ENCODE measurements at places on chromosomes 13 and 19.

GRCh38 chr19:42150911-42151361 is 18.7 kb upstream of the POU2F2 start:
- DNase-seq = no peak

DNA sequence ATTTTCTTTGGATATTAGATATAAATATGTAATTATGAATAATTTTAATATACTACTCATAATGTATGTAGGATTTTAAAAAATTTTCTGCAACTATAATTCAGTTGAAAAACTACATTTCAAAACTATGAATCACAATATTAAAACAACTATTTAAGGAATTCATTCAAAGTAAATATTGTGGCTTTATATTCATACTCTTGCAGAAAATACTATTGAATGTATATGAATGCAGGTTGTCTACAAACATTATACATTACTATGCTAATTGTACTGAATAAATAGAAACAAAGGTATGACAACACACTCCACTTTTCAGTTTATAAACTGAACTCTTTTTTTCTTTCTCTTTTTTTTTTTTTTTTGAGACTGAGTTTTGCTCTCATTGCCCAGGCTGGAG is 14.2 kb downstream of the ZNF91 start:
- DNase-seq = no peak

DNA sequence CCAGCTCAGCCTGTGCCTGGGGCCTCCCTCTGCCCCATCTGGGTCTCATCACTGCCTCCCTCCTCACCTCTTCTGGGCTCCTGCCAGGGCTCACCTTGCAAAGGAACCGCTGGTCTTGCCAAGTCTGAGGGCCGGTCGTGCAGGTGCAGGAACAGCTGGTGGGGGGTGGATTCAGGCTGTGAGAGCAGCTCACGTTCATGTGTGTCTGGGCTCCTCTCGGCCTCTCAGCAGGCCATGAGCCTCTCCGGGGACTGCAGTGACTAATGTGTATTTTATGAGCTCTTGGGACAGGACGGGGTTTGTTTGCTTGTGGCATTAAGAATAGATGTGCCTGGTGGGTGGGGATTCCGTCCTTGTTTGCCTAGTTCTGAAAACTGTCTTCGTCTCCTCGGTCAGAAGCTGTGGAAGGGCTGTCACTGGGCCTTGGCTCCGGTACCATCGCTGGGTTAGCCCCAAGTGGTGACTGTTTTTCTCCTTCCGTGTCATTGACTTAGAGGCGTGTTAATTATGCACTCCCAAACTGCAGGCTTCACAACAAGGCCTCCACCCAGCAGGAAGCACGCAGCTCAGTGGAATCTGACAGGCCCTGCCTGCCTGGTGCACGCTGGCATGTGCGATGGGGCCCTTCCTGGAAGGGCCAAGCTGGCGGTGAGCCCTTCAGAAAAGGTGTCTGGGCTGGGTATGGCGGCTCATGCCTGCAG is 77.6 kb downstream of the KDM4B start:
- DNase-seq = no peak

DNA sequence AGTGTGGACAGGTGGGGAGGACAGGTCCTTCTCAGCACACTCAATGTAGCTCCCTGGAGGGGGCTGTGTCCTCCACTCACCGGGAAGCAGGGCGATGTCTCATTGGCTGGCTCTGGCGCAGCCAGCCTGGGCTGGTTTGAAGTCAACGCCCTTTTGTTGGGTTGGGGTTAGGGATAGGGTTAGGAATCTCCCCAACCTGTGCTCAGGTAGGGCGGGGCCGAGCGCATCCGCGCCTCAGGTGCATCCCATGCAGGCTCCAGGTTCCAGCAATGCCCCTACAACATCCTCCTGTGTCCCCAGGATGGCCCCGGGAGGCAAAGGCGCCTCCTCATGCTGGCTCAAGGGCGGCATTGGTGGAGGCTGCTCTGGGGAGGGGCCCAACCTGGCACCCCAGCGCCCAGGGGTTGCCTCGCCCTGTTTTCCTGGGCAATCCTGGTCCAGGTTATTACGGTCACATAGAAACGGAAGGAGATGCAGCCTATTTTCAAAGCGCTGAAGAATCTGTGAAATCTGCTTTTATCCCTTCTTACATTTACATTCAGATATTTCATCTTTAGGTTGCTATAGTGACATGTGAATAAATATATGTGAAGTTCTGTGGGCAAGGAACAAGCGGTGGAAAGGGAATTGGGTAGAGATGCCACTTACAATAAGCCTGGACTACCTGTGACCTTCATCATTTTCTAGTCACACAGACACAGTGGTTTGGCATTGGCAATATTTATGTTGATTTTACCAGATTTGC is 74.3 kb downstream of the TM9SF2 start:
- DNase-seq = no peak

DNA sequence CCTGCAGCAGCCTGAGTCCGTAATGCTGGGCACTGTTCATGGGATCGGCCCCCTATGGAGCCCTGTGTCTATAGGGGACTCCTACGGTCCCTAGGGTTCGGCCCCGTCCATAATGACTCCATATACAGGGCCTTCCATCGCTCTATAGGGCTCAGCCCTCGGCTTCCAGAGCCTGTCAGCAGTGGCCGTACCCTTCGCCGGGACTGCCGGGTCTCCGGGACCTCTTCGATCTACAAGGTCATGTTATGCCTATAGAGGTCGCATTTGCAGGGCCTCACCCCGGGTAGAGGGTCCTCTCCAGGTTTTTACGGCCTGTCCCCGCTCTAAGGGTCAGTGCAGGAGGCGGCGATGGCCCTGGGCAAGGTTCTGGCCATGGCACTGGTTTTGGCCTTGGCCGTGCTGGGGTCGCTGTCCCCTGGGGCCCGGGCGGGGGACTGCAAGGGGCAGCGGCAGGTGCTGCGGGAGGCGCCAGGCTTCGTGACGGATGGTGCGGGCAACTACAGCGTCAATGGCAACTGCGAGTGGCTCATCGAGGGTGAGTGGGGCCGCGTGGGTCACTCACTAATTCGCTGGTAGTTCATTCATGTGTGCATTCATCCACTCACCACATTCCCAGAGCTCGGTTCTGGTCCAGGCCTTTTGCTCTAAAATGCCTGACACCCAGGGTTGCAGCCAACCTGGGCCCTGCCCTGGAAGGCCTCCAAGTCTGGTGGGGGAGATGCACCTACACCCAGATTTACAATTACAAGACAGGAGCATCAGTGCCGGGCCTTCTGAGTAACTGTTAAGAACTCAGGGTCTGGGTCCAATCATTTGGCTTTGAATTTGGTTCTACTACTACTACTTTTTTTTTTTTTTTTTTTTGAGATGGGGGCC is 699 bp downstream of the MEGF8 start:
- no peak for DNase-seq

DNA sequence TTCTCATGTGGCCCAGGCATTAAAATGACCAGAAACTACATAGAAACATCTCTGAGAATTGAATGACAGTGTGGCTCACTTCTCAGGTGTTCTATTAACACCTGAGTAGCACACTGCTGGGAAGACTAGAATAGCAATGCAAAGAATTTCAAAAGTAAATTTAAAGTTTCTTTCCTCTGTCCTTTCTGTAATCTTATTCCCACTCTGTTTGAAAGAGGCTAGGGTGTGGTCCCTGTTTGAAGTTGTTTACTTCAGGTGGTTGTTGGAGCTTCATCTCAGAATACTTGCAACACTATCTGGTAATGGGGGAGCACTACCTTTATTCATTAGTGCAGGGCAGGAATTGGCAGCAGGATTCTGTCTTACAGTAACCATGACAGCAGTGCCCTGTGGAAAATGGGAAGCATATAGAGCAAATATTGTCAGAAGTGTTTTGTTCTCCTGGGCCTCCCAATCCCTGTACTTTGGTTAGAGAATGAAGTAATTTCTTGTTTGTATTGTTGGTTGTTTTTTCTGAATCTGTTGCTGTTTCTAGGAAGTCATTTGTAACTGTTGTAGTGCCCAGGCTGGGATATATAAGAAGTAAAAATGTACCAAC is 1210.2 kb upstream of the ATXN8OS start:
- no peak for DNase-seq

DNA sequence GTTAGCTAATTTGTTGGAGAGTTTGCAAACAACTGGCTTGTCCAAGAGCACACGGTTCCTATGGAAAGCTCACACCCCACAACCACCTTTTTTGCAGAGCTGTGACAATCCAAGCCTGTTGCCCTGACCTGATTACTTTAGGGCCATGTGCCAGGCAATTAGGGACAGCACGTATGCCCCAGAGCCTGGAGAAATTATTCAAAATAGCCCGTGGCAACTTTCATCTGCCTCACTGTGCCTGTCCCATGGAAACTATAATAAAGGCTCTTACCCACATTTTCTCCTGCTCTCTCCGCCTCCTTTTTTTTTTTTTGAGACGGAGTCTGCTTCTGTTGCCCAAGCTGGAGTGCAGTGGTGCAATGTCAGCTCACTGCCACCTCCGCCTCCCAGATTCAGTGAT is 18.6 kb upstream of the FBN3 start:
- DNase-seq = no peak

GRCh38 chr13:85586422-85586831 is 212.8 kb downstream of the SLITRK6 start:
- no peak for DNase-seq

GRCh38 chr13:72198967-72199560 is 332.1 kb upstream of the DACH1 start:
- DNase-seq = no peak

DNA sequence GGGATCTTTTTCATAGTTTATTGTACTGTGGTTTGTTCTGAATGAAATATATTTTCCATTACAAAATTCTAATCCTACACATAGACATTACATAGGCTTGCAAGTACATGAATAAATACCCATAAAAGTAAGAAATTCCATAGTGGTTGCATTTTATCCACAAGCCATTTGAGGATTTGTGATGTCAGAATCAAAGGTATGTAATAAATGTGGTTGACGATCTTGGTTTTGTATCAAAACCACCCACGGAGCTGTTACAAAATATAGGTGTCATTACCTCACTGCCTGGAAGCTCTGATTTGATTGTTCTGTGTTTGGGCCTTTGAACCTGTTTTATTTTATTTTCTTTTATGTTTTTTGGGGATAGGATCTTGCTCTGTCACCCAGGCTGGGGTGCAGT is 125.1 kb downstream of the NALCN start:
- no peak for DNase-seq

GRCh38 chr13:44679597-44679996 is 103.5 kb upstream of the TSC22D1 start:
- DNase-seq = no peak

DNA sequence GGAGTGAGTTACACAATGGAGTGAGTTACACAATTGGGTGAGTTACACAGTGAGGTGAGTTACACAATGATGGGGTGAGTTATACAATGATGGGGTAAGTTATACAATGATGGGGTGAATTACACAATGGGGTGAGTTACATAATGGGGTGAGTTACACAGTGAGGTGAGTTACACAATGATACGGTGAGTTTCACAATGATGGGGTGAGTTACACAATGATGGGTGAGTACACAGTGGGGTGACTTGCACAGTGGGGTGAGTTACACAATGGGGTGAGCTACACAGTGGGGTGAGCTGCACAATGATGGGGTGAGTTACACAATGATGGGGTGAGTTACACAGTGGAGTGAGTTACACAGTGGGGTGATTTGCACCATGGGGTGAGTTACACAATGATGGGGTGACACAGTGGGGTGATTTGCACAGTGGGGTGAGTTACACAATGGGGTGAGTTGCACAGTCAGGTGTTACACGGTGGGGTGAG is 52.5 kb upstream of the GAS6 start:
- DNase-seq = peak; percentile 8

GRCh38 chr13:75739244-75739868 is 103.2 kb downstream of the LMO7 start:
- DNase-seq = no peak

GRCh38 chr19:3057275-3057714 is 5.0 kb downstream of the TLE5 start:
- no peak for DNase-seq

DNA sequence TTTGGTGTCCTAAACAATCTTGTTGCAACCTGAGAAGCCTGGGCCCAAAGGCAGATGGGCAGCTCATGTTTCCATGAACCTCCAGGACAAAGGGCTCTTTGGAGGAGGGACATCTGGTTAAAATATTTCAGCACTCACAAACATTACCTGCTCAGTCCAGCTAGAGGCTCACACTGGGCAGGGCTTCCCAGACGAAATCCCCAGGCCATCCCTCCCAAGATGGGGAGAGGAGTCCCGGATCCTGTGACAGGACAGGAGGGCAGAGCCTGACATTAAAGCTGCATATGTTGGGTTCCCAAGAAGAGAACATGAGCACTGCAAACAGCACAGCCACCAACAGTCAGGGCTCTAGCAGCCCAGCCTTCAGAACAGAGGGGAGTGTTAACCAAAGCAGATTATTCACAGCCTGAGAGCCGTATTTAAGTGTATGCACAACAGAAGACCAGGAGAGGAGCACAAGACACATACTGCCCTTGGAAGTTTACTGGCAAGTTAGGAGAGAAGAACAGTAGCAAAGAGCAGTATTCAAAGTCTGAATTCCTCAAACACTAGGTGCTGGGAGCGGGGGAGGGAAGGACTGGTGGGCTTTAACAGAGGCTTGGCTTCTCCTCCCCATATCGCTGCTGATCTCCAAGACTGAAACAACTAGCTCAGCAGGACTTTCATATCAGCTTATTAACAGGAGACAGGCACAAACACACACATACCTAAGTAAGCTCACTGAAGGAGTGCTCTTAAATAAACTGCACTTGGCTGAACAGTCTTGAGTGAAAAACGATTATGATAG is 12.3 kb downstream of the ATP7B start:
- no peak for DNase-seq

GRCh38 chr13:20869540-20869939 is 33.0 kb downstream of the XPO4 start:
- no peak for DNase-seq

DNA sequence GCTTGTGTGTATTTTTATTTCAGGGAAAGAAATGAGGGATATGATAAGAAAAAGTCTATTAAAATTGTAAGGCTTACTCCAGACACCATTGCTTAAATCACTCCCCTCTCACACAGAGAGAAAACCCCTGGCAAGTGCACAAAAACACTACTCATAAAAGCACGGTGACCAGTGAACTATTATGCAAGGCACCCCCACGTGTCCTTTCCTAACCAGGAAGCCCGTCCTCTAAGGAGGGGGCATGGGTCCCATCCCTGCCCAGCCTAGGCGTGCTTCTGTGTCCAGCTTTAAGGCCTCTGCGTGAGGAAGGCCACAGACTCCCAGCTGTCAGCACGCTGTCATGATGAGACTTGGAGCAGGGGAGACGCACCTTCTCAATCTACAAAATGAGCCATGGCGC is 83.5 kb downstream of the SLC7A1 start:
- no peak for DNase-seq

DNA sequence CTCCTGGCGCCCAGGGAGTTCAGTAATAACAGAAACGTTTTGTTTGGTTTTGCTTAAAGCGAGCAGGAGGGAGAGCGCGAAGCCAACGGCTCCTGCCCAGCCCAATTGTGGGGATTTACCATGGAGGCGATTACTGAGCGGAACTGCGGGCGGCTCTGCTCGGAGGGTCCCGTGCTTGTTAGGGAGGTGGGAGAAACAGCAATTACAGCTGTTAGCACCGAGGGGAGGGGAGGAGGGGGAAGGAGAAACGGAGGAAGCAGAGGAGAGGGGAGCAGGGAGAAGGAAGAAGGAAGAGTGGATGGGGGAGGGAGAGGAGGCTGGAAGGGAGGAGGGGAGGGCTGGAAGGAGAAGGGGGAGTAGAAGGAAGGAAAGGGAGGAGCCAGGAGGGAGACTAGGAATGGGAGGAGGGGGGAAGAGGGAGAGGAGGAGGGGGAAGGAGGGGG is 7.7 kb upstream of the ONECUT3 start:
- no peak for DNase-seq

GRCh38 chr19:30144802-30145201 is 202.8 kb downstream of the URI1 start:
- no peak for DNase-seq

All from CD8-positive, alpha-beta T cell (primary cell).